ENCODE measurements at places on chromosomes 12 and 14.

DNA sequence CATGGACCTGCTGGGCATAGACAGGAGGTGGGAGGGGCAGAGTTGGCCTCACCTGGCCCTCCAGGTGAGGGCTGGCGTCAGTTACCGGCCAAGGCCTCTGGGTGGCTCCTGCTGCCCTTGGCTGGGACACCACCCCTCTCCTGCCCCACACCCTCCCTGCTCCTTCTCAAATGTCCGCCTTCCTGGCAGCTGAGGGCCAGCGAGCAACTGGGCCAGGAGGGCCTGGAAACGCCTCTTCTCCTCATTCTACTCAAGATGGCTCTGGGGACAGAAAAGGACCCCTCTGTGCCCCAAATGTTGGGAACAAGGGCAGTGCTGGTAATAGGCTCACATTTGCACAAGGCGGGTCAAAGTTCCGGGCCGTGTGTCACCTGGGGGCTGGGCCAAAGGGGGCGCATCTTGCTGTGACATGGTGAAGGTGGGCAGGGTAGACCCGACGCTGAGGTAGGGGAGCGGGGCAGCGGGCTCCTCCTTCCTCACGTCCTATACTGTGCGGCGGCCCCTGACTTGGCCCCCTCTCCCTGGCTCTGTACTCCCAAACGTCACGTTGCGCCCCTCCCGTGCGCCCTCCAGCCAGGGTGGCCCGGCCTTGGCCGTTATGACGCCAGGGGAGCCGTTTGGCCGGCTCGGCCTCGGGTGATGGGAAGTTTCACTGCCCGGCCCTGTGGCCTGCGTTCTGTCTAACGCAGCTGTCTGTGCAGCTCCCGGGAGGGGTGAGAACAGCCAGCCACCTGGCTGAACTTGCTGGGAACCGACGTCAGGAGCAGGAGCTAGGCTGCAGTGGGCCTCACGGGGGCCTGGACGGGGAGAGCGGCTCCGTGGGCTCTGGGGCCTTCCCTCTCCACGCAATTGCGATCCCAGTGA is 18.0 kb upstream of the DLK1 start:
- DNase-seq: no peak

GRCh38 chr12:101127521-101128219 is 82.4 kb downstream of the SLC5A8 start:
- no peak for DNase-seq

DNA sequence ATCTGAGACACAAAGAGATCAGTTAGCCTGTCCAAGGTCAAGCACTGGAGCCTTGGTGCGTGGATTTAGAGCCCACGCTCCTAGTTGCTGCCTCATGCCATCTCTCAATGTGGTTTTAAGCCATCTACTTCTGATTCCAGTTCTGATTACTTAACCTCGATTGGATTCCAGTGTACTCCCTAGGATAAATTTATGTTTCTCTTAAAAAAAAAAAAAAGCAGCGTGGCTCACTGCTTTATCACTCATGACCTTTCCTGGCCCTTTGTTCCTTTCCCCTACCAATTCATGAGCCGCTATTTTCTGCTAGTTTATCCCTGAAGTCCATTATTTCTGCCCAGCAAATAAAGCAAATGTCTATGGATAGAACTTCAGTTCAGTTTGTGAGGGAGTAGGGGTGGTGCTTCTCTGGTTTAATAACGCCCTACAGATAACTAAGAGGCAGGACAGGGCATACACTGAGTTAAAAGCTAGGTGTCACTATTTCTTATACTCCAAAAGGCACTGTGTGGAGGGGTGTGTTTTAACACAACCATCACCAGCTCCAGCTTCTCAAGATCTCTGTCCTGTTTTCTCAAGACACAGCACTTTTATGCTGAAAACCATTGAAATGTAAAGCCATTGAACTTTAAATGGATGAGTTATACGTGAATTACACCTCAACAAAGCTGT is 9.8 kb upstream of the PARP11 start:
- DNase-seq: no peak

DNA sequence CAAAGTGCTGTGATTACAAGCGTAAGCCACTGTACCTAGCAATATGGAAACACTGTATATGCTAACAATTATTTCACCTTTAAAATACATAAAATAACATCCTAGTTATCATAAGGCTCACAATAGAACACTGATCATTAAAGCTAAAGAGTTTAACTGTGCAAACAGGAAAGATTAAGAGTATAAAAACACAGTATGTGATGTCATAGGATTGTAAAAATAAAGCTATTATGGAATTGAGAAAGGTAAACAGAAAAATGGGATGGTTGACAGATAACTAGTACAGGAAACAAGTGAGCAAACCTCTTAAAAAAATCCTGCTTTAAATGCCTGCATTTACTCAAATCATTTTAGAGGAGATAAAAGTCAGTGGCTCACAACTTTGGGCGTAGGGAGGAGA is 10.8 kb upstream of the IPO8 start:
- no peak for DNase-seq

GRCh38 chr14:73995977-73996378 is 23.1 kb downstream of the ENTPD5 start:
- no peak for DNase-seq

- no peak for DNase-seq
Measured at GRCh38 chr14:96246539-96246847, 9.5 kb upstream of the BDKRB1 start.

- no peak for DNase-seq
Measured at GRCh38 chr12:131930510-131930909, 1.4 kb downstream of the PUS1 start.

Measured in pulmonary artery endothelial cell (primary cell).